Stimulated activated naive CD8-positive, alpha-beta T cell treated with anti-CD3 and anti-CD28 coated beads, Interleukin-15, amount 100 ng/mL, for 72 hours (primary cell): ENCODE measurements at places on chromosomes 16 and 17.

GRCh38 chr16:3908951-3909437 lies 28.5 kb upstream of the CREBBP start:
- DNase-seq = no peak

DNA sequence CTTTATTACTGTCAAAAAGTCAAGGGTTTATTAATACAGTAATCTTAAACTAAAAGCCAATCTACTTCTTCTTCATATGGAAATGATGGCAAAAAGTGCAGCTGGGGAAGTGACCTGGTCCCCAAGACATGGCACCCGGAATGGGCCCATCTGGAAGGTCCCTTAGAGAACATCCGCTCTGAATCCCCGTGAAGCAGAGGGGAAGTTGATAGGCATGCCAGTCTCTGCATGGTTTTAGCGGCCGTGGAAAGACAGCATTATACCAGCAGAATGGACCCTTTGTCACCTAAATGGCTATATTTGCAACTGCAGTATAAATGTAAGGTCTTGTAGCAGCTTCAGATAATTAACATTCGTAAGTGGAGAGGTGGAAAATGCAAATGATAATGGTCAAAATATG lies 32.4 kb downstream of the COTL1 start:
- no peak for DNase-seq

DNA sequence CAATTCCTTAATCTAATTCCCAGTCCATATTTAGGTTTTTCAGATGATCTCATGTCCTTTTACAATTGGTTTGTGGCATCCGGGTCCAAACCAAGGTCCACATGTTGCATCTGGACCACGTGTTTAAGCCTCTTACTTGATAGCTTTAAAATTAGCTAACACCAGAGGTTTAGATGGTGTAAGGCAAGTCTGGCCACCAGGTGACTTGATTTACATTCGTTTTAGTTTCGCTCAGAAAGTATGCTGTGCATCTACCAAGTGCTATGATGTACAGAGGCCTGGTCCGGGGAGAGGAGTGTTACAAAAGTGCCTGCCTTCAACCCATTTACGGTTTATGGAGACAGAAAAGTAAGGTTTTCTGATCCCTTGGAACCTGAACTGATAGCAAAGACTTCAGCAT lies 878 bp upstream of the DNAJA2 start:
- DNase-seq = peak; percentile 24

GRCh38 chr16:84503751-84504395 lies 586 bp downstream of the MEAK7 start:
- DNase-seq = no peak

- DNase-seq = no peak
These were observed 331.1 kb downstream of the C16orf95 start for GRCh38 chr16:86986136-86986535.

- no peak for DNase-seq
These were observed 82.9 kb downstream of the ZNF778 start for GRCh38 chr16:89300311-89300975.

GRCh38 chr16:73016488-73016830 lies 31.5 kb downstream of the ZFHX3 start:
- DNase-seq = no peak

DNA sequence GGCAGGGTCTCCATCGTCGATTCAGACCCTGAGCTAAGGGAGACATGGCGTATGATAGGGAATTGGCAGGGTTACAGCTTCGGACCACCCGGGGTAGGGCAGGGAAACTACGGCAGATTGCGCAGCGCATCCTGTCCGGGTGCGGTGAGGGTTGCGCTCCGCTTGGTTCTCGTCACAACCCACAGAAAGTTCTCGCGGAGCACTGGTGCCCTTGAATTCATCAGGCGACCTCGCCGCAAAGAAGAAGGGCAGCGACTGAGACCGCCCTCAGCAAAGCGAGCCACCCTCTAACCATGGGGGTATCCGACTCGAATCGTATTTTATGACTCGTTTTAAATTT lies 1.2 kb downstream of the HS3ST3B1 start:
- DNase-seq = peak; percentile 81

DNA sequence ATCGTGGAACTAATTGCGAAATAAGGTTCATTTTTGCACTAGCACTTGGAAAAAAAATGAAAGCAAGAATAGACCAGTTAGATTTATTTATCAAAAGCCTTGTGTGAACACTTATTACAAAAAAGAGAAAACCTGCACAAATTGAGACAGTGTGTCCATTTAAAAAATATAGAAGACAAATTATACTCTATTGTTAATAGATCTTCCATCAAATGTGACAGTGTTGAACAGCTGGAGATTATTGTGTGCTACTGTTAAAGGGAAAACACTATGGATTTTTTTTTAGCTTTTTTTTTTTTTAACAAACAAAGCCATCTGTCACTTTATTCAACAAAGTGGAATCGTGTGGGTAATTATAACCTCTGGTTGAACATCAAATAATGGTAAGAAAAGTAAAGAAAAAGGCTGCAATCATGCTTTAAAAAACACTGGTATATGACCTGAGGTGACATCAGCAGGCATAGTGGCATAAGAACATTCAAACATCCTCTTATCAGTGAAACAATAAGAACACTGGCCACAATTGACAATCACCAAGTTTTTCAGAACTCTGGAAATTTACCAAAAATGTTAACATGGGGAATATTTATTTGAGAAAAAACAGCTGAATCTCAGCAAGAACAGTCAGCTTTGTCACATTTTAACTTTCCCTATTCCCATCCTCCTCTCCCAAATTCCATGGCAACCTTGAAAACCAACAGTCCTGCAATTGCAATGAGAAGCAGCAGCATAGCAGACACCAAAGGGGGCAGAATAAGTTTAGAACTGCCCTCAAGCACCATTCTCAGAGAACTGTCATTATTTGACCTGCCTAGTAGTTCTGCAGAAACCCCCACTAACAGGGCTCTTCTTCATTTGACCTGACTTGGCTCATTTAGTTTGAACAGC lies 442.3 kb upstream of the MON1B start:
- DNase-seq = no peak

DNA sequence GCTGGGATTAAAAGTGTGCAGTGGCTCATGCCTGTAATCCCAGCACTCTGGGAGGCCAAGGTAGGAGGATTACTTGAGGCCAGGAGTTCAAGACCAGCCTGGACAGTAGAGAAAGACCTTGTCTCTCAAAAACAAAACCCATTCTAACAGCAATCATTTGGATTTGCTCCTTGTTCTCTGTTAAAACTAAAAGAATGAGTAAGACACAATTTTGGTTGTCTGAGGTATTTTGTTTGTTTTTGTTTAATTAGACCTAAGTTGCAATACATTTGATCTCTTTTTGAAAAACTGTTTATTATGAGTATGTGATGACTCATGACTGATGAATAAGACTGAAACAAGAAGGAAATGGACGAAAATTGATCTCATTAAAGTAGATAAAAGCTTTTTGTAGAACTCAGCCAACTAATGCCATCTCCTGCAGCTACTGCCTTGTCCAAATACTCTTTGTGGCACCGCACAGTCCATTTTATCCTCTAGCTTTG lies 29.0 kb downstream of the GLG1 start:
- no peak for DNase-seq

GRCh38 chr17:74235040-74235581 lies 21.7 kb downstream of the TTYH2 start:
- no peak for DNase-seq

- no peak for DNase-seq
These were observed 68.2 kb upstream of the XYLT1 start for GRCh38 chr16:17538927-17539326.
